Fibroblast of skin of back (primary cell): ENCODE measurements at places on chromosomes 1 and 21.

DNA sequence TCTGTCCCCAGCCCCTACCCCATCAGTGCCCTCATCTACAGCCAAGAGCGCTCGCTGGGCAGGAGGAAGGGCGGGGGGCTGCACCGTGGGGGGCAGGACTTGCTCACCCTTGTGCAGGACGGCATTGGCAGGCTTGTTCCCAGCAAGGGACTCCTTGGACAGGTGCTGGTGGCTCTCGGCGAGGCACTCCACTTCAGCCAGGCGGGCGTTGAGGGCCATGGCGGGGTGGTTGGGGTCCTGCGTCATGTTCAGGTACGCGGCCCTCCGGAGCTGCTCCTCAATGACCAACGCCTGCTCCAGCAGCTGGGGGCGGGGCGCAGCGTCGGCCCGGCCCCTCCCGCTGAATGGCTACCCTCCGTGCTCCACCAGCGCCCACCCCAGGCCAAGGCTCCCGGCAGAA, 64.0 kb downstream of the KCNAB2 start:
- DNase-seq: no peak

DNA sequence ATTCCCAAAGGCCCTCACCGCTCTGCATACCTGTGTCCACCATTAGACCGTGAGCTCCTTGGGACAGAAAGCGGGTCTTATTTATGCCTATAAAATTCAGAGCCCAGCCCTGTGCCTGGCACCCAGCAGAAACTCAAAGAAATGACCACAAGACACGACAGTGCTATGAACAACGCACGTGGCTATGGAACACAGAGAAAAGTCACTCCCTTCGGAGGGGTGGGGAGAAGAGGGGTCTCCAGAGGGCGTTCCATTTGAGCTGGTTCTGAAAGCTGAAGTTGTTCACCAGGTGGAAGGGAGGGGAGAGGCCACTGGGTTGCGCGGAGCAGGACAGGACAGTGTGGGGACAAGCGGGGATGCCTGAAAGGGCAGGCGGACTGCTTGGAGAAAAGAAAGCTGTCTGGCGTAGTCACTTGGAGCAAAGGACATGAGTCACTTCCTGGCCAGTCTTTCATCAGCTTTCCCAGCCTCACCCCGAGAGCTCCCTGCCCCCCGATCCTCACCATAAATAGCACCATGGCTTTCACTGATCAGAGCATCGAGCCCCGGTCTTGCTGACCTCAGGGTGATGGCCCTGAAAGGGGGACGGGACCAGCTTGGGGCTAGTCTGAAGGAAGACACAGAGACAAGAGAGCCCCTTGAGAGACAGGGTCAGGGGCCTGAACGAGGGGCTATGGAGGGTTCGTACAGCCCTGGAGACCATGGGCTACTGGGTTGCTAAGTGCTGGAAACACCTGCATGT, 28.5 kb downstream of the ECE1 start:
- peak; percentile 97 for DNase-seq

DNA sequence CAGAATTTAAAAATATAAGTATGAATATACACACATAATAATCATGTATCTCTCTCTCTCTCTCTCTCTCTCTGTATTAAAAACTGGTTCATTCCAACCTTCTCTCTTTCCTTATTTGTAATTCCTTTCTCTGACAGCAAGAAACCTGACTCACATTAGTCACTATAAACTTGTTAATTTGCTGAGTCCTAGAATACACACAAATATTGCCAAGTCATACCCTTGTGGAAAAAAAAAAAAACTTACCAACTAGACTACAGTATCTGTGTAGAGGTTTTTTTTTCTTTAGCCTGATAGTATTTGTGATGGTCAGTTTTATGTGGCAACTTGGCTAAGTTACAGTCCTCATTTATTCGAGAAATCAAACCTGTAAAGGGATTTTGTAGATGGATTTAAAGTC, 26.3 kb upstream of the NHLH2 start:
- DNase-seq: no peak

- DNase-seq: no peak
Measured at GRCh38 chr1:173212952-173213491, 5.9 kb upstream of the TNFSF4 start.

DNA sequence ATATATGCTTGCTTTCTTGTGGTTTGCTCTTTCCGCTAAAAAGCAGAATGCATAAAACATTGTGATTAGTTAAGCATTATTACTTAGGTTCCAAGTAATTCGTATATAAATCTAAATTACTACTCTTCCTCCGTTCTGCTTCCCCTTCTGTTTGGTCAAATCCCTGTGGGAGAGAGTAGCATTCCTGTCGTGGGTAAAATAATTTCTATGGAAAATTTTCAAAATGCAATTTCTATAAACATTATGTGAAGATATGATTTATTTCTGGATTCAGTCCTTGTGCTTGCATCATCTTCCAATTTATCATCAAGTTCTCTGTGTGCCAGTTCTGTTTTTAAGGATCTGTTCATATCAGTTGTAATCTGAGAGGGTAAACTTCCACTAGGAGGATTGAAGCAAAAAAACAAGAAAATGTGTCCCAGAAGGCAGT, 7.2 kb upstream of the WARS2 start:
- DNase-seq: peak; percentile 15
